ENCODE measurements at places on chromosomes 5 and 9.

GRCh38 chr5:169988947-169989346 lies 8.7 kb upstream of the INSYN2B start:
- DNase-seq = no peak

DNA sequence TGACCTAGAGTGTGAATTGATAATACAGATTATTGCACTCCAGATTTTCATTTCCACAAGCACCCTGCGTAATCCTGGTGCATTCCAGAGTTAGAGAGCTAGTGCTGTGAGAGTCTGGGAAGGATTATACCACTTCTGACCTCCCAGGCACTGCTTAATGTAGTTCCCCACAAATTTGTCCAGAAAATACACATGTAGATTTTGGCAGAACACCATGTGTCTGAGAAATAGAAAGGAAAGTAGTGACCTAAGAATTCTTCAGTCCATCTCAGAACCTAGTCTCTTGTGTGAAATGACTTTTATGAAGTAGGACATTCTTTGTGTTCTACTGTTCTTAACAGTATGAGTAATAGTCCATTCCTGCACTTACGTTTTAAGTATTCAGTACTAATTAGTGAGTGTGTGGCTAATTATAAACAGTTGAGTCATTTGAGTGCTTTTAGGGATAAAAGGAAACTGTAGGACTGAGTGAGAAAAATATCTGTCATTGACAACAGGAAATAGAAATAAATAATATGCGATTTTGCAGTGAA lies 27.8 kb upstream of the PTPDC1 start:
- no peak for DNase-seq

DNA sequence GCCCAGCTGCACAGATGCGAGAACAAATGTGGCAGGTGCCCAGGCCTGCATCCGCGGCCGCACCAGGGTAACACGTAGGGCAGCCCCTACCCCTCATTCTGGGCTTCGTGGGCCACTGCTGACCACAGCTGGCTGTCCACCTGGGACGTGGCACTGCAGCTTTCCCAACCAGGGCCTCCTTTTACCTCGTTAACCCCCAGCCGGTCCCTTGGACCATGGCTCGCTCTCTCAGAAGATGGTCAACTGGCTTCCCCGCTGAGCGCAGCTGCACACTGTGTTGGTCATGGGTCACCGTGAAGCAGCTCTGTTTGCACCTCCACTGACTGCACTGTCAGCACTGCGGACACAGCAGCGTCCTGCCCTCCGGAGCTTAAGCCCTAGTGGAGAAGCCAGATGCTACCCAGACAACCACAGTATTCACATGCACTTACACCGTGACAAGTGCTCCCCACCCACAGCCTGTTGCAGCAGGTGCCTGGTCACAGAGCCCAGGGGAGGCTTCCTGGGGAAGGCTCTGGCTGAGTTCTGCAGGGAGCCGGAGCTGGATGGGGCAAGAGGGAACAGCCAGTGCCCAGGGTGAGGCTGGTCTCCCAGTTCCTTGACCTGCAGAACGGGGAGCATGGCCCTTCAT lies 10.5 kb upstream of the PLEKHG4B start:
- no peak for DNase-seq

- DNase-seq = peak; percentile 80
Observed at GRCh38 chr5:100904259-100904861, 1.3 kb upstream of the ST8SIA4 start.

DNA sequence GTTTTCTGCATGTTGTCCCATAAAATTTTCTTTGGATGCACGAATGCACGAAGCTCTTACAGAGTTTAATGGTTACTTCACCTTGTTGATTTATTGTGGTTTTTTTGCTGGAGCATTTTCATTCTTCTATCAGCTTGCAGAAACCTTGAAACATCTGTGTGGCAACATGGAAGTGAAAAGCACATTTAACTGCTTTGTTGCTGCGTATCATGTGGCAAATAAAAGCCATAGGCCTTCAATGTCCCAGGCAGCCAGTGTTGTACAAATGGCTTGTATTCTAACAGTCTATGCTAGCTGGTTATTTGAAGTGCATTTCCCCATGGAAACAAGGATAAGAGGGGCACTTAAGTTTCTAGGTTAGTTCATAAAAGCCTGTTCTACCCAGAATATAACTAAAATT lies 42.5 kb upstream of the RASGRF2 start:
- no peak for DNase-seq
